A172 (cell line): ENCODE measurements at places on chromosomes 16 and 17.

- DNase-seq, result peak; percentile 9
Observed at GRCh38 chr17:14068542-14069250, 608 bp upstream of the COX10 start.

GRCh38 chr17:48001197-48001596, 30.3 kb downstream of the CDK5RAP3 start:
- DNase-seq, result no peak

- DNase-seq, result no peak
Observed at GRCh38 chr16:87554754-87555427, 47.4 kb upstream of the JPH3 start.

DNA sequence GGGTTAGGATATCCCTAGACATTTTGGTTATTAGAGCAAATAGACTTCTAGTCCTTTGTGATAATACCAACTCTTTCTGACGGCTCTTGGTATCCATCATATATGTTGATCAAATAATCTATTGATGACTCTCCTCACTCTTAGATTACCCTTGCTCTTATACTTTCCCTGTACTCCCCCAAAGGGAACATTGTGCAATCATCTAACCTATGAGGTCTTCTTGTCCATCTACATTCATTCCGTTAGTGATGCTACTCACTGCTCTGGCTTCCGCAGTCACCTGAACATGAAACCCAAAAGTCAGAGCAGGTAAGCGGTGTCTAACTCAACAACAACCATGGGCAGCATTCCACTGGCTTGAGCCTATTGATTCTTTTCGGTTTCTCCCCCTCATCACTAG, 223.7 kb upstream of the SALL1 start:
- DNase-seq, result no peak

DNA sequence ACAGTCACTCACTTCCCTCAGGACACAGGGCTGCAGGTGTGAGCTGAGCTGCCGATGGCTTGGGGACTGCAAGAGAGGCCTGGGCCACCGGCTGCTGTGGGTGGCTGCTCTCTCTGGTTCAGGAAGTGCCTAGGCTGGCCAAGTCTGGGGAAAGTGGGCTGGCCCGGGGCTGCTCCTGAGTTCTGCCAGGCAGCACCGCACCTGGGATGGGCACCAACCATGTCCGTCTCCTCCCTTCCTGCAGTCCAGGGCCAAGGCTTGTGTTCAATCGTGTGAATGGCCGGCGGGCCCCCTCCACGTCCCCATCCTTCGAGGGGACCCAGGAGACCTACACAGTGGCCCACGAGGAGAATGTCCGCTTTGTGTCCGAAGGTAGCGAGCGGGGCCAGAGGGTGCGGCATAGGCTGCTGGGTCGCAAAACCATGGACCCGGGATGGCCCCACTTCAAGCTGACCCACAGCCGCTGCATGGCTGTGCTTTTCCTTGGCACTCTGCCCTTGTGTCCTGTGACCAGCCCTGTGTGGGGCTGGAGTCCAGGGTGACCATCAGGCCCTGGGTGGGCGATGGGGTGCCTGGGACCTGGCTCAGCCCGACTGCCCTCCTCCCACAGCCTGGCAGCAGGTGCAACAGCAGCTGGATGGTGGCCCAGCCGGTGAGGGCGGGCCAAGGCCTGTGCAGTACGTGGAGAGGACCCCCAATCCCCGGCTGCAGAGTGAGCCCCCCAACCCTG, 1.8 kb upstream of the WDR90 start:
- DNase-seq, result no peak

DNA sequence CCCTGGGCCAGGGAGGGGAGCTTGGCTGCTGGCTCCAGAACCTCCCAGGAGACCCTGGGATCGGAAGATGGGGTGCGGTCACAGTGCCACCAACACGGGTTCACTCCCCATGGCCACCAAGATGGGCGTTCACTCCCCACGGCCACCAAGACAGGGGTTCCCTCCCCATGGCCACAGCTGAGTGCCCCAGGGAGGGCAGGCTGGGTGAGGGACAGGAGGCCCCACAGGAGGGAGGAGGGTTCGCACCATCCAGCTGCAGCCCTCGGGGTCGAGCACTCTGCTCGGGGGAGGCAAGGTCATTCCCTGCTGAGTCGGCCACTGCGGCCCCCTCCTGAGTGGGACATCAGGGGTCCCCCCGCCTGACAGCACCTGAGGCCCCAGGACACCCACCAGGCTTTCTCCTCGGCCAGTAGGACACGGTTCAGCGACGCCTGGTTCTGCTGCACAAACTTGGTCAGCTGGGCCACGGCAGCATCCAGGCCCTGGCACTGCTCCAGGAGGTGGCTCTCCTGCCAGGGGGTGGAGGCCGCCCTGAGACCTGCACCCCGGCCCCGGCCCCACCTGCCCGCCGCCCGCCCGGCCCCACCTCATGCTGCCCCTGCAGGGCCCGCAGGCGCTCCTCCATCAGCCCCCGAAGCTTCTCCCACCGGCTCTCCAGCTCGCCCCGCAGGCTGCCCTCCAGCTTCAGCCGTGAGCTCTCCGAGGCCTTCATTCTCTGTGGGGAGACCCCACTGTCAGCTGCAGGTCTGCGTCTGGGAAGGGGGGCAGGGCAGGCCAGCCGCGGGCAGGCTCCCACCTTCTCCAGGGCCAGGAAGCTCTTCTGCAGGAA, 5.9 kb downstream of the CCDC154 start:
- no peak for DNase-seq

DNA sequence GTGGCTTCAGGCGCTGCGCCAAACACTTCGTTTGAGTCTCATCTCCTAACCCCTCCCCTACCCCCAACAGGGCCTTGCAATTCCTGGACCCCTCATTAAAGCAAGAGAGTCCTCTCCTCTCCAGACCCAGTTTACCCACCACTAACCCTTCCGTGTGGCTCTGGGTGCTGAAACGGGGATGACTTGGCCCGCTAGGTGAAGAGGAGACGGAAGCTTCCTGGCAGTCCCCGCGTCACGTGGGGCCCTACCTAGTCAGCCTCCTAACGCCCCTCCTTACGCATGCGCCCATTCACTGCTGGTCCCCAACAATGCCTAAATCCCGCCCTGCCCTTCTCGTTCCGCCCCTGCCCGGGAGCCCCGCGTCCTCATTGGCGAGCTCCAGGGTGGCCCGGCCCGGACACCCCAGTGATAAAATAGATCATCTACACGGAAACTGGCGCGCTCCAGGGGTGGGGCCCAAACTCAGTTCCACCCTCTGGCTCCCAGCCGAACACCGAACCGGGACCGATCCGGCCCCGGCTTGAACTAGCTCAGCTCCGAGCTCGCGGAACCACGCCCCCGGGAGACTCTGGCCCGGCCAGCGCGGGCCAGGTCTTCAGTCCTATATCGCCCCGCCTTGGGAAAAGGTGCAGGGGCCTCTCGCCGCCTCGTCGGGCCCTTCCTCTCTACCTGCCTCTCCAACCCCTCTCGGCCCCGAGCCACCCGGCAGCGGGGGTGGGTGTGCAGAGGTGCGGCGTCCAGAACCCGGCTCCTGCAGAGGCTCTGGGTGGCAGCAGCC, at the start of gene SLC16A13:
Gene SLC16A13, plus strand, starts transcription at position 425 of the 778 bp plus-strand sequence. CDS start 368 bp downstream, outside the sequence.
- DNase-seq, result peak; percentile 99

DNA sequence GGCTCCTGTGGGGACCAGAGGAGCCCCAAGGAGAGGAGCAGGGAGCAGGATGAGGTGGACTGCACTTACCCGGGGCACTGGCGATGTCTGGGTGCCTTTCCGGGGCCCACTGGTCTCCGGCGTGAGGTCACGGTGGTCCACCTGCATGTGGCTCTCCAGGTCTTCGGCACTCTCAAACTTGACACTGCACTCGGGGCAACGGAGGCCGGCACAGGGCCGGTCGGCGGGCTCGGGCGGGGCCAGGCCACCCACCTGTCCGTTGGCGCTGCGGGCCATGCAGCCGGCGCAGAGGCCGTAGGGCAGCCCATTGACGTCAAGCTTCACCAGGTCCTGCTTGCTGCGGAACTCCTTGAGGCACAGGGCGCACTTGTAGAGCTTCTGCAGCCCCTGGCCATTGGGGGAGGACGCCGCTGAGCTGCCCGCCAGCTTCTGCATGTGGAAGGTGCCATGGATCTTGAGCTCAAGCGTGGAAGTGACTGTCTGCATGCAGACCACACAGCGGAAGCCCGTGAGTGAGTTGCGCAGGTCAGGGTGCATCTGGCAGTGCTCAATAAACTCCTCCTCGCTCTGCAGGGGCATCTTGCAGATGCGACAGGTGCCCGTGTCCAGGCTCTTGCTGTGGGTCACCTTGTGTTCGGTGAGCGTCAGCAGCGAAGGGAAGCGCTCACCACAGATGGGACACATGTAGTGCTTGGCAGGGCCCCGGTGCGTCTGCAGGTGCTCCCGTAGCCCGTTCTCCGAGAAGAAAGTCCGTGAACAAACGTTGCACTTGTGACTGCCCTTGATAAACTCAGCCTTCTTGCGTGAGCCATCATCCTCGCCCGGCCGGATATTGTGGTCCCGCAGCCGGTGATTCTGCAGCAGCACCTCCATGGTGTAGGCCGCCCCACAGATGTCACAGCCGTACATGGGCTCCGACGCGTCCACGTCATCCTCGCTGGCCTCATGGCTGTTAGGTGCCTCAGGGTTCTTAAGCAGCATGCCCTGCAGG, 220.0 kb downstream of the ZNF423 start:
- no peak for DNase-seq

GRCh38 chr17:50531428-50532025, 1.0 kb upstream of the EPN3 start:
- DNase-seq, result no peak

DNA sequence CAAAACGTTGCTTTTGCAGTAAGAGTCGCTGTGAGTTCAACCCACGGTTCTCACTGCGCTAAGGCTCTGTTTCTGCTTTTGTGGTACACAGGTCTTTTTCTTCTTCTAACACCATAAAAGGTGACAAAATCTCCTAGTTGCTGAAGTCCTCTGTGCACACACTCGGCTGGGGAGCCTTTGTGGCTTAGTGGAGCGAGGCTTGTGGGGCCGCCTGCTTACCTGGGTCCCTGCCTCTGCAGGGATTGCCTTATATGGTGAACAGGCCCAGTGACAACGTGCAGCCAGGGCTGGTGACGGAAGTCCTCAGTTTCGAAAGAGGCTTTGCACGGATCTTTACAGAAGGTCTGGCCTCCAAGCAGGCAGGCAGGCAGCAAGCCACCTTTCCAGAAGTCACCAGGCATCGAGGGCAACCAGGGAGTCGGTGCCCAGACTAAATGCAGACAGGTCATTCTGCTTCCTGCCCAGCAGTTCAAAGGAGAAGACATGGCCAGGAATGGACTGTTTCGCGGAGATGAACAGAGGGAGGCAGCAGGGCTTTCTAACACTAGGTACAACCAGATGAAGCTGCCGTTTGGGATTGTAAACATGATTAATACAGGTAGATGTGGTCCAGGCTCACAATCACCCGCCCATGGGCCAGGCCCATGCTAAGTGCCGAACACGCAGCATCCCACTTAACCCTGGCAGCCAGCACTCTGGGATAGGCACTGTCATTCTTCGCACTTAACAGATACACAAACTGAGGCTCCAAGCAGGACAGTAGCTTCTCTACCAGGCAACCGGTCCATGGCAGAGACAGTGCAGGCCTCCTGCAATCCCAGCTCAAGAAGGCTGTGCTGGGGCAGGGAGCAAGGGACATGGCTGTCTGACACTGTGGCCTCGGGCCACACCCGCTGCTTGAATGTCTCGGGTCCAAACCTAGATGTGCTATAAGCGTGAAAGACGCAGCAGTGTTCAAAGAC, 10.7 kb upstream of the MEAK7 start:
- no peak for DNase-seq

GRCh38 chr16:84862804-84863480, 43.2 kb downstream of the CRISPLD2 start:
- no peak for DNase-seq

- DNase-seq, result peak; percentile 55
Observed at GRCh38 chr16:88951989-88952388, 25.0 kb downstream of the CBFA2T3 start.

DNA sequence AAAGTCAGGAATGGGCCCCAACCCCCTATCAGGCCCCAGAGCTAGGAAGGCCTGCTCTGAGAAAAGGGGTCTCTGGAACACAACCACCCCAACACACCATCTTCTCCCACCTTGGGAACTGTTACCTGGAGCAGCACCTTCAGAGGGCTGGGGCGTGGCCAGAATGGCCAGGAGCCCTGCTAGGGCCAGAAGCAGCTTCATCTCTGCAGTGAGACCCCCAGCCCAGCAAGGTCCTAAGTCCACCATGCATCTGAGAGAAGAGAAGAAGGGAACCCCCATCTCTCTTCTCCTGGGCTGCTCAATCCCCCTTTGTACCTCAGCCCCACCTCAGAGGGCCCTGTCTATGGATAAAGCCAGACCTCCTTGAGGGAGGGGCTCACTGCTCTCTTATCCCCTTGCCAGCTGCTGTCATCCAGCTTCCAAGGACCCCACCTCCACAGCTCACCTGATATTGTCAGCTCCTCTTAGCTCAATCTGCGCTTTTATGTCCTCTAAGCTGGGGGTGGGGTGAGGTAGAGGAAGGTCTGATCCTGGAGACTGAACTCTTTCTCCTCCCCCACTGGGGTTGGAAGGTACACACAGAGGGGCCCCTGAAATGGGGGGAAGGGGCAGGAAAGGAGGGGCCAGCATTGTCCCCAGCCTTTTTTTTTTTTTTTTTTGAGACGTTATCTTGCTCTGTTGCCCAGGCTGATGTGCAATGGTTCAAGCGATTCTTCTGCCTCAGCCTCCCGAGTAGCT, at the start of gene MPO:
Gene MPO, minus strand, starts transcription at position 456 of the 738 bp plus-strand sequence. Its CDS starts 177 bp downstream, at position 279.
- DNase-seq, result no peak

DNA sequence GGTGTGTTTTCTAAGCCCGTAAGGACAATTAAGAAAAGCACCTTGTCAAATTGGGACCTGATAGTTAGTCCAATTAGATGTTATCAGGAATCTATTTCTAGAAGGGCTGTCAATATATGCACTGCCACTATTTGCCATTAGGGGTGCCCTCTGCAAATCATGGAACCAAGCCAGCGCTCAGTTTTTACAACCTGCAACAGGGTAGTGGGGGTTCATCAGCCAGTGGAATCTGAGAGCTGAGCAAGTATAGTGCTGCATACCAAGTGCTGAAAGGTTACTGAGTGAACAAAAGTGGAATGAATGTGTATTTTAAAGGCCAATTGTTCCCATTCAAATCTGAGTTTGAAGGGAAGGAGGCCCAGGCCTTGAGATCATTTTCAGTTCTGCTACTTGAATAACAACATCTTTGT, 10.4 kb downstream of the PRR11 start:
- peak; percentile 51 for DNase-seq

DNA sequence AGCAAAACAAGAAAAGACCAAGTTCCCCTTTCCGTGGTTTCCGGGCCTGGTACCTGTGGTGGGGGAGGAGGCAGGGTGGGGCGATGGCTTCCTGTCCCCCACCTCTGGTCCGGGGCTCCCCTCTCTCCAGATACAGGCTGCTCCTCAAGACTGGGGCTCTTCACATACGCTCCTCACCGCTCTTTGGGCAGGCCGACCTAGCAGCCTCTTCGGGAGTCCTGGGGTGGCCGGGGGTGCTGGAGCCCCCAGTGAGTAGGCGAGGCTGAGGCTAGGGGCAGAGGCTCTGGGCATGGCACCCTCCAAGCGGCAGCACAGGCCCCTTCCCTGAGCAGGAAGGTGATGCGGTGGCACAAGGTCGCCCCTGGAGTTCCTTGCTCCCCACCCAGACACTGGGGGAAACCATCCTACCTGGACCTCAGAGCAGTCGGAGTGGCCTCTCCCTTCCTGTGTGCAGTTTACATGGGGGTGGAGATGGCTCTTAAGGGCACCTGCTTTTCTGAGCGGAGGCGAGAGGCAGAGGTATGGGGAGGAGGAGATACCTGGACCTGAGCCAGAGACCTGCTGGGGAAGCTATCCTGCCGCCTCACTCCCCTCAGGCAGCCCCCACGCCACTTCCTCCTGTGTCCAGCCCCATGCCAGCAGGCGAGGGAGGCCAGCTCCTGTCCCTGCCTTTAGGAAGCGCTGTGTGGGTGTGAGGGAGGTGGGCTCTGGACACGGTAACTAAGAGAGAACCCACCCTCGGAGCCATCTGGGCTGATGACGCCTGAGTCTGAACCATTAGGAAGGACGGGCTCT, 891 bp downstream of the CORO1A start:
- DNase-seq, result no peak
